Stimulated activated CD8-positive, alpha-beta memory T cell treated with anti-CD3 and anti-CD28 coated beads, Interleukin-15, amount 100 ng/mL, for 4 hours (primary cell): ENCODE measurements at places on chromosomes 3 and 15.

DNA sequence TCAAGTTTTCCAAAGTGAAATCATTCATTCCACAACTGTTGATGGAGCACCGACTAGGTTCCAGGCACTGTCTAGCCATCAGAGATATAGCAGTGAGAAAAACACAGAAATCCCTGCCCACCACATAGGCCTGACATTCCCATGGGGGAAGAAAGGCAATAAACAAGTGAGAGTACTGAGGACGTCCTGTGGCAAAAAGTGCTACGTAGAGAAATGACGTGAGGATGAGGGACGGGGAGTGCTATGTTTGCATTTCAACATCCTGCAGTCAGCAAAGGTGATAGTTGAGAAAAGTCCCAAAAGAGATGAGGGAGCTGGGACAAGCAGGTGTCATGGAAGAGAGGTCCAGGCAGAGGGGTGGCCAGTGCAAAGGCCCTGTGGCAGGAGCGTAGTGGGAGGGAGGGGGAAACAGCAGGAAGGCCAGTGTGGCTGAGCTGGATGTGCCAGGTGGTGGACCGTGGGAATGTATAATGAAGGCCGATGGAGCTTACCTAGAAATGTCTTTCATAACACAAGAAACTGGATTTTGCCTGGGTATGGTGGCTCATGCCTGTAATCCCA lies 10.4 kb upstream of the FURIN start:
- no peak for DNase-seq

- no peak for DNase-seq
These were observed 38.6 kb downstream of the MAGEF1 start for GRCh38 chr3:184672977-184673870.

- no peak for DNase-seq
These were observed 627 bp downstream of the DUSP7 start for GRCh38 chr3:52055537-52056351.

DNA sequence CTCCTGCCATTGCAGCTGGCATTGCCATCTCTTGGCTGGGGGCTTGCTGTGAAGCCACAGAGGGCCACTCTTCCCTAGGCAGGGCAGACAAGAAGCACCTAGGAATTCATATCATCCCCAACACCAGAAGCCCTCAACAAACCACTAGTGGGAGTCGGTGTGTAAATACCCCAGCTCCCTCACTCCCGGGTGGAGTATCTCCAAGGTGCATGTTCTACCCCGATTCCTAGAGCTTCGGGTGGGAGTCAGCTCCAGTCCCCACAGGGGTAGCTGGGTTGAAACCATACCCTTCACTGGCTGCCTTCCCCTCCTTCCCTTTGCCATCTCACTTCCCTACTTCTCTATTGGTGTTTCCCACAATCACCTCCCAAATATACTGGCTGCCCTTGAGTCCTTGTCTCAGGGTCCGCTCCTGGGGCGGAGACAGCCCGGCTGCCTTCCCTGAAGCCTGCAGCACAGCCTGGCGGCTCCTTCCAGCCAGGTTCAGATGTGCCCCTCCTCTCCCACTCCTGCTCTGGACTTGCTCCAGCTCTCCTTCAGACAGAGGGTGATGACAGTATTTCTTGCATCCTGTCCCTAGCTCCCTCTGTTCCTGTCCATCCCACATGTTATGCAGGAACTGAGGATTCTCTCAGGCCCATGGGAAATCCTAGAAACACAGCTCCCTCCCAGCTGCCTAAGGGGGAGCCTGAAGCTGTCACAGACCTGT lies 33.3 kb downstream of the FAM3D start:
- no peak for DNase-seq

DNA sequence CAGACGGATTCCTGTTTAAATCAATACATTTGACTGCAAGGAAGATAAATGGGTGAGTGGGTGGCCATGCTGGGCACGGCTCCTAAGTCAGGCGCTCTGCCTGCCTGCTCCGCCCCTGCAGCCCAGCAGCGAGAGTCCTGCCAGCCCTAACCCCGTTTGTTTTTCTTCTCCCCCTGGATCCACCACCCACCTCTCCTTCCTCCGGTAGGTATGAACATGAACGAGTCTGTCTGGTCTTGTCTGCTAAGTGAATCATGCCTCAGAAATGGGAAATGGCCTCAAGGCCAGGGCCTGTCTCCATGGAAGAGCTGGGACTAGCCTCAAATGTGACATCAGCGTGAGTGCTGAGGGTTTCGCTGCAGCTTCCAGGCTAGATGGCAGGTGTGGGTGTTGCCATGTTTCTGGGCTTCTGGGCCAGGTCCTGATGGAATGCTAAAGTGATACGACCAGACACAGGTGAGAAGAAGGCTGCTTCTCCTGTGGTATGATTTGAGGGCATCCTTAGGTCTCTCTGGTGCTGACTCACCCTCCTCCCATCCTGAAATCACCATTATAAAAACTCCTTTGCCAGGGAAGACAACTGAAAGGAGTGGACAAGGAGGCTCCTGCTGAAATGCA lies 5.6 kb upstream of the FEM1B start:
- no peak for DNase-seq

GRCh38 chr3:29534006-29534405 lies 253.1 kb downstream of the RBMS3 start:
- no peak for DNase-seq

DNA sequence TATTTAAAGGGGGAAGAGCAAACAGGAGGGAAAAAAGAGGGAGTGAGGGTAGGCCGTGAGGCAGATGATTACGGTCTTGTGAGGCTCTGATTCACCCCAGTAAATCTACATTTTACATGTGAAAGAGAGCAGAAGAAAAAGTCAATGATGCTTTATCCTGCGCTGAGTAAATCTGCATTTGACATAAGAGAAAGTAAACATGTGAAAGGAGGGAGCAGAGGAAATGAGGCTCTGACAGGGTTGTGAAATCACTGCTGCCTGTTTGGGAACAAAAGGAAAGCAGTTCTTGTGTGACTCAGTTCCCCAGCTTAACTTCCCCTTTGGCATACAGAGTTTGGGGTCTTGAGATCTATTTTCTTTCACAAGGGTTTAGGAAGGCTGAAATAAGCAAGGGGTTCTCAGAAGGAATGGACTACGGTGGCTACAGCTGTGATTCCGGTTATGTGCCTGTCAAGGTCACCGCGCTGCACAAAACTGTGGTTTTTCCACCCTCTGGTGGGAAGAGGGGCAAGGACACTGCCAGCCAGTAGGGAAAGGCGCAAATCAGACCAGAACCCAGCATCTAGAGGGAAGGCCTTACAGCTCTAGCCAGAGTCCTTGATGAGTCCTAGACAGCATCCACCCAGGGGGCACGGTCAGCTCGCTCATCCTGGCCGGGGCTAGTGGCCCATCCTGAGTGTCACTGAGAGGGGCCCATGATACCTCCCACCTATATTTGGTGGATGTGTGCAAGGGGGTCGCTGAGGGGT lies 18.9 kb upstream of the HCN4 start:
- DNase-seq: no peak

- DNase-seq: no peak
These were observed 52.2 kb upstream of the STXBP5L start for GRCh38 chr3:120855665-120856437.

DNA sequence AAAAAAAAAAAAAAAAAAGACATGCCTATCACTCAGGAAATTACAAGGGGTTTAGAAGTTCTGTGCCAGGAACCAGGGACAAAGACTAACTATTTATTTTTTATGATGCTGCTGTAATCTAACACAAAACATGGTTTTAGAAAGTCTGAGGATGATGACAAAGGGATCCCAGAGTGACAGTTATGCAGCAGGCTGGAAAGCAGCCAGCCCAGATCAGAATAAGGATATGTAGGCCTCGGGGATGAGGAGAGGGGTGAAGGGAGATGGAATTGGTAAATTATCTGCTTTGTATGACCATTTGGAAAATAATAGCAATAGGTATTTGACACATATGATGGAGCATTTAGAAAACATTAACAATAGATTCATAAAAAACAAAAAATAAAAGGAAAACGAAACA lies 34.1 kb upstream of the NMD3 start:
- no peak for DNase-seq

DNA sequence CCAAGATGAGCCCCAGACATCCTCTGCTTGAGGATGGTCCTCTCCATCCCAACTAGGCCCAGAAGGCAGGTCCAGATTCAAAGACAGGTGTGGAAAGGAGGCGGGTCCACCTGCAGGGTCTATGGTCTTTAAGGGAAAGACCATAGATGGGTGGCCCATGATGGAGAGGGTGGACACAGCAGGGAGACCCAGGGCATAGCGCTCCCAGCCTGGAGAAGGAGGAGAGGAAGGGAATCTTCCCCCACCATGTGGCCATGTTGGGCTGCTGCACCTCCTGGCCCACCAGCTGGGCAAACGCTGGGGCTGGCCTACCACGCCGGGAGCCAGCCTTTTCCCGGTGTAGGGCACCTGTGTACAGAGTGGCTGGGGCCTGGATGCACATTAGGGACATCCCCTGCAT lies 265.2 kb upstream of the TLE3 start:
- DNase-seq: no peak

- no peak for DNase-seq
These were observed 428.3 kb upstream of the ATP11B start for GRCh38 chr3:182364723-182365650.

- DNase-seq: no peak
These were observed 27.7 kb downstream of the ABTB1 start for GRCh38 chr3:127700406-127700805.
